Activated T-helper 9 cell treated with anti-CD3 and anti-CD28 coated beads, Interleukin-2, amount 50 U/mL, for 16 hours (primary cell): ENCODE measurements at places on chromosomes 16 and 17.

DNA sequence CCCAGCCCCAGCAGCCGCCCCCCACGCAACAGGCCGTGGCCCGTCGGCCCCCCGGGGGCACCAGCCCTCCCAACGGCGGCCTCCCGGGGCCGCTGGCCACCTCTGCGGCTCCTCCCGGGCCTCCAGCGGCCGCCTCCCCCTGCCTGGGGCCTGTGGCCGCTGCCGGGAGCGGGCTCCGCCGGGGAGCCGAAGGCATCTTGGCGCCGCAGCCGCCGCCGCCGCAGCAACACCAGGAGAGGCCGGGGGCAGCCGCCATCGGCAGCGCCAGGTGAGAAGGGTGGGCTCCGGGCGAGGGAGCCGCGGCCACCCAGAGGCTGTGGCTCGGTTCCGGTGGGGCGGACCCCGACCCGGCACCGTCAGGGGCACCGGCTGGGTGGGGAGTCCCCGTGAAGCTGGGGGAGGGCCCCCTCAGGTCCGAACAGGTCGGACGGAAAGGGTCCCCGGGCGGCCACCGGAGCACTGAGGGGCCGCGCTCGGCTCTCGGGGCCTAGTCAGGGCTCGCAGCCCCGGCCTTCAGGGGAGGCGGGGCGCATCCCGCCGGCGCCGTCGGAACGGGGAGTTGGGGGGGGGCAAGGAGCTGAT is 583 bp downstream of the ATXN2L start:
- DNase-seq = no peak

DNA sequence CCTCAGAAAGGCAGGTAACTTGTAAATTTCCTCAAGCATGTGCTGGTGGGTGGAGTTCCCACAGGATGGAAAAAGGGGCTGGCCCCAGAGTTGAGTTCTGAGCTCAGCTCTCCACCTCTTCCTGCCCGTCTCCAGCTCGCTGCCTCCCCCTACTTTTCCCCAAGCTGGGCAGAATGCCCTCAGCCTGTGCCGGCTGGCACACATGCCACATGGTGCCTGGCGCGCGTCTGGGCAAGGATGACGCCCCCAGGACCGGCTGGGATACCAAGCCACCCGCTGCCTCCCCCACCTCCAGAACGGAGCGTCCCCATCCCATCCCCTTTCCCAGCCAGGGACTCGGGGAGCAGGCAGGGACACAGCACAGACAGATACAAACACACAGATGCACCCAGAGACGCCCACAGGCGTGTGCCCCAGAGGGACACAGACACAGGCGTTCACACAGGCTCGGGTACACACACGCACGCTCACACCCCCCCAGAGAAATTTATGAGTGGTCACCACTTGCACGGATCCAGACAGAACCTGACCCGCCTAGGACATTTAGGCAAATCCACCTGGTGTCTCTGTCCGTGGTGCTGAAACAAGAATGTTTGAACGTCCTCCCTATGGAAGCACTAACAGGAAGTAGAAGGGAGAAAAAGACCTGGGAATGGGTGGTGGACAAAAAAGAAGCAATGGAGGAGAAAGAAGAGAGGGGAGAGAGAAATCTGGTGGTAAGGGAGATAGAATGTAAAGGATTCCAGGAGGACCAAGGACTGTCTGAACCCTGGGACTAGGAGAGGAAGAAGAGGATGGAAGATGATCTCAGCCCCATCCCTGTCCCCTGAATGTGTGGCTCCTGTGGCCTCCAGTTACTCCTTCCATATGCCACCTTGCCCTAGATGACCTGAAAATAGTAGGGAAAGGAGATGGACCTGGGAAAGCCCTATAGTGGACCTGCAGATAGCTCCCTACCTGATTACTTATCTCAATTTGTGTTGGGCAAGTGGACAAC is 15.5 kb downstream of the NEUROD2 start:
- DNase-seq = no peak

DNA sequence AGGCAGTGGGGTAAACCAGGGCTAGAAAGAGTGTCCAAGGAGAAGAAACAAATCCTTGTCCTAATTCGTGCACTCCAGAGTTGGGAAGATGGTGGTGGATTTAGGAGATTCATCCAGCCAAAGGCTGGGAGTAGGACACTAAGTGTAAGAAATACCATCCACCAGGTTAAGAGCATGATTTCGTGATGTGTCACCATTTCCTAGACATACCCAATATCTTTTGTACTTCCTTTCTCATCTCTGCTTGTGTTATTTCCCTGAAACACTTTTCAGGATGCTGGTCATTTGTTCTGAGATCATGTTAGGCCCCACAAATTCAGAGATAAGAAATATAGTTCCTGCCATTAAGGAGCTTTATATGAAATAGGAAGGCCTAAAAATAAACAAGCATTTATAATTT is 106.3 kb upstream of the HLF start:
- DNase-seq = no peak

DNA sequence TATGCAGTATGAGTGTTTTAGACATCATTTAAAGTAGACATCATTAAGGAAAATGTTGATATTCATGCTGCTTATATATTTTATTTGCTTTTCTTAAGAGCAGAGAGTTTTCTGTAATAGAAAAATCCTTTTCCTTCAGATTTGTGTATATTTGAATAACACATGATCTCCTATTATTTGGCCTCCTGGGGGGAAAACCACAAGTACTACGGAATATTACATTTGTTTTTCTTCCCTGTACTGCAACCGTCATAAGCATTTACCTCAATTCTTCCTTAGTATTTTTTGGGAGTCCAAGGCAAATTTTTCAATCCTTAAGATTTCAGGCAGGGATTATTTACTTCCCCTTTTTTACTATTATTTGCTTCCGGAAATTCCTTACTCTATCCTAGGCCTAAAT is 6.0 kb downstream of the RSPRY1 start:
- no peak for DNase-seq

- no peak for DNase-seq
These were observed at the start of gene TOX3 for GRCh38 chr16:52547004-52547833. Gene TOX3 (minus strand): TSS chr16:52547143. CDS start chr16:52546723, 420 bp downstream.

DNA sequence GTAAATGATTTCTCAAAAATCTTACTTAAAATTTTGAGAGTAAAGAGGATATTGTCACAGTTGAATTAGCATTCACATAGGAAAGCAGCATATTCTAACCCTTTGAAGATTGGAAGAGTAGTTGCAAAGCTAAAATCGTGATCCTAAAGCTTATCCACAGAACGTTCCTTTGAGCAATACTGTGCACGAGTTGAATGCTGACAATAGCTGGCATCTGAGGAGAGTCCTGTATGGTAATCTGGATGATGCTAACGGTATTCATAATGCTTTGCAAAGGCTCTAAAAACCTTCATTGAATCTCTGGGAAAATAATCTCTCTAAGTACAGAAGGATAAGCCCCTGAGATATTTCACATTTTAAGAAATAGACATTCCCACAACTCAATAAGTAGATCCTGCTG is 354.6 kb downstream of the CDH8 start:
- no peak for DNase-seq

GRCh38 chr17:33099252-33099651 is 107.6 kb downstream of the SPACA3 start:
- no peak for DNase-seq

DNA sequence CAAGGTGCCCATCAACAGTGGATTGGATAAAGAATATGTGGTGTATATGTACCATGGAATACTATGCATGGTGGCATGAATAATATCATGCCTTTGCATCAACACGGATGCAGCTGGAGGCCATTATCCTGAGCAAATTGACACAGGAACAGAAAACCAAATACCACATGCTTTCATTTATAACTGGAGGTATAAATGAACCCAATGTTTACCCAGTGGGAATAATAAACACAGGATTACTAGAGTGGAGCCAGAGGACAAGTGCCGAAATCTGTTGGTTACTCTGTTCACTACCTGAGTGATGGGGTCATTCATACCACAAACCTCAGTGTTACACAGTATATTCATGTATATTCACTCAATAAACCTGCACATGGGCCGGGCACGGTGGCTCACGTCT is 125.2 kb downstream of the CDH11 start:
- DNase-seq = no peak

- DNase-seq = no peak
These were observed 21.3 kb downstream of the NECAB2 start for GRCh38 chr16:83989300-83989699.

- no peak for DNase-seq
These were observed 46.1 kb downstream of the NXN start for GRCh38 chr17:933312-934073.

DNA sequence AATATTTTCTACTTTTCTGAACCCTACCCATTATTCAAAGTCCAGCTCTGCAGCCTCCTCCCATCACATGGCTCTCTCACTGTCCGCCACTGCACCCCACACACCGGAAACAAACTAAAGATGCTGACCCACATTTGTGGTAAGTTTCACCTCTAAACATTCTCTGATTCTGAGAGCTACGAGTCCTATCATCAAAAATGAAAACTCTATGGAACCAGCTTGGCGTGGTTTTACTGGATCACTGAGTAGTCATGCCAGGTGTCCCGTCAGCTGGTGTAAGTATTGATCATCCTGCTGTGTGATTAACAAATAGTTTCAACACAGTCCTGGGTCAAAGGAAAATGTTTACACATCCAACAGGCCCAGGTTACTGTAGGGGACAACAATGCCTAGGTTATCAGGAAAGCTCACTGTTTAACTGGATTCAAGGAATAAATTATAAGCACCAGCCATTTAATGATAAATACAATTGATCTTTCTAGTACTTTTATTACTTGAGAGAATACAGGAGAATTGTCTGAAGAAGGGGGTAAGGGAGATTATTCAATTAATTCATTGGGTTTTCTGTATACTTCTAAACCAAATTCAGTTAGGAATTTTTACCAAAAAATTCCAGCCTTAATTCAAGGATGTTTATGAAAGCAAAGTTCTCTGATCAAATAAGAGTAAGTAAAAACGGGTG is 33.9 kb downstream of the CYTH1 start:
- DNase-seq = no peak

- DNase-seq = no peak
These were observed 10.8 kb upstream of the HSBP1 start for GRCh38 chr16:83797013-83797412.

DNA sequence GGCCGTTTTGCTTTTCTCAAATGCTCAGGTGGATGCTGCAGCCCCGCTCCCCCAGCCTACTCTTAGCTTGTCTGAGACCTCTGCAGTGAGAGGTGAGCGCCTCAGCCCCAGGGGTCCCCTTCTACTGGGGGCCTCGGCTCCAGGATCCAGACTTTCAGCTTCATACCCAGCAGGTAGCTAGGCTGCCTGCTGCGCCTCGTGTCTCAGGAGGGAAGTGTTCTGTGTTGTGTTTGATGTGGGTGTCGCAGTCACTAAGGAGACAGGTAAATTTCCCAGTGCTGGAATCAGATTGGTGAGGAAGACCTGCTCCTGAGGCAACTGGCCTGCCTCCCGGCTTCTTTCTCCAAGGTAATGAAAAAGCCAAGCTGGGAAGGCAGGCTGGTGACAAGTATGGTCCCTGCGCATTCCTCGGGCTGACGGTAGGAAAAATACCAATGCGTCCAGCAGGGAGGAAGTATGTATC is 604.0 kb upstream of the SALL1 start:
- DNase-seq = no peak

DNA sequence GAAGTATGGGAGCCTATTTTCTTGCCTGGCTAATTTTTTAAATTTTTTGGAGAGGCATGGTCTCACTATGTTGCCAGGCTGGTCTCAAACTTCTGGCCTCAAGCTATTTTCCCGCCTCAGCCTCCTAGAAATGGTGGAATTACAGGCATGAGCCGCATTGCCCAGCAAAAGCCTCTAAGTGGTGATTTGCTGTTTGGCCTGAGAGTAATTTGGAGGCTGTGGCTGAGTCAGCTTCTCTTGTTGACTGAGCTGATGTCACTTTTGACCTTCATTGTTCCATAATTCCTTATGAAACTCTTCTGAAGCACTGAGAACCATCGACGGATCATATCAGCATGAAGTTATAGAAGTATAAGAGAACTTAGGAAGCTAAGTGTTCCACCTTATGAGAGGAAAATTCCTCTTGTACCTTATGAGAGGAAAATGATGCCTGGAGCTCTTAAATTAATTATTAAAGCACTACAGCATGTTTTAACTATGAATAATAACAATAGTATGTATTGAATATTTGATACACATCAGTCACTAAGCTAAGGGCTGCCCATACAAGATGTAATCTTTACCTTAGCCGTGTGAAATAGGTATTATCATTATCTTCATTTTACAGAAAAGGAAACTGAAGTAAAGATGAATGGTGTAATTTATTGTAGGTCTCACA is 220.8 kb upstream of the MON1B start:
- DNase-seq = no peak

- DNase-seq = no peak
These were observed 229.9 kb downstream of the ABCC12 start for GRCh38 chr16:47925811-47926460.

GRCh38 chr17:17641621-17642409 is 39.4 kb upstream of the RAI1 start:
- DNase-seq = peak; percentile 71

DNA sequence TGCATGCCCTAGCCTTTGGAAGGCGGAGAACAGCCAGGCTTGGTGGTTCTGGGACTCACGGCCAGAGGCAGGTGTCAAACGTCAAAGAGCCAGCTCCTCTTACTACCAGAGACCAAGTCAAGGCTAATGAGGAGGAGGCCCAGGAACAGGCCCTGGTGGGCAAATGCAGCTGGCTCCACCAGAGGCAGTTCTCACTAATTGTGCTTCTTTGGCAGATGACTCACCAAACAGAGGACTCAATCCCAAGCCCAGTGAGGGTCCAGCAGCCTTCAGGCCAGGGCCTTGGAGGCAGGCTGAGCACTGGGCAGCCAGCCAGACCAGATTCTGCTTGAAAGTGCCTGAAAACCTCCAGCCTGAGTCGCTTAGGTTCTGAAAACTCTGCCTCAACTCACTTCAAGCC is 336.5 kb upstream of the CDH5 start:
- no peak for DNase-seq

DNA sequence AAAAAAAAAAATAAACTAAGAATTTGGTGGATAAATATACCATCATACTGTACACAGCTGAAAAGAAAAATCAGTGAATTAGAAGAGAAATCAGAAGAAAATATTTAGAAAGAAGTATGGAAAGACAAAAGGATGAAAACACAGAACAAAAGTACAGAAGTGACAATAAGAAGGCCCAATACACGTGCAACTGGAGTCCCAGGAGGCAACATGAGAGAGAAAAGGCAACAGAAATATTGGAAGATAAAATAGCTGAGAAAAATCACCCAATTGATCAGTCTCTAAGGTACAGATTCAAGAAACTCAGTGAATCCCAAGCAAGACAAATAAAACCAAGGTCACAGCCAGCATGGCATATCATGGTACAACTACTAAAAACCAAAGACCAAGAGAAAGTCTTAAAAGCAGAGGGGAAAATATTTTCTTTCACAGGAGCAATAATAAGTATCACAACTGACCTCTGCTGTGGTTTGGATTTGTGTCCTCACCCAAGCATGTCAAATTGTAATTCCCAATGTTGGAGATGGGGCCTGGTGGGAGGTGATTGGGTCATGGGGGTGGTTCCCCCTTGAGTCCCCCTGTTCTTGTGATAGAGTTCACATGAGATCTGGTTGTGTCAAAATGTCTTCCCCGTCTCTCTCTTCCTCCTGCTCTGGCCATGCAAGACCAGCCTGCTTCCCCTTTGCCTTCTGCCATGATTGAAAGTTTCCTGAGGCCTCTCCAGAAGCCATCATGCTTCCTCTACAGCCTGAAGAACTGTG is 20.2 kb upstream of the ENGASE start:
- no peak for DNase-seq

GRCh38 chr16:2447920-2448583 is 11.9 kb upstream of the TEDC2 start:
- no peak for DNase-seq
